GM23248 (cell line): ENCODE measurements at places on chromosomes 13 and 19.
A peak's percentile ranks its signal among the peaks of the same experiment; 100 is the strongest.

- no peak for DNase-seq
These were observed 28.1 kb upstream of the HMGB1 start for GRCh38 chr13:30493658-30494381.

GRCh38 chr13:21805733-21806132, 134.9 kb downstream of the FGF9 start:
- no peak for DNase-seq

- no peak for DNase-seq
These were observed 76.6 kb downstream of the SERP2 start for GRCh38 chr13:44449999-44450821.

GRCh38 chr19:33278023-33278402, 24.3 kb downstream of the CEBPA start:
- no peak for DNase-seq

DNA sequence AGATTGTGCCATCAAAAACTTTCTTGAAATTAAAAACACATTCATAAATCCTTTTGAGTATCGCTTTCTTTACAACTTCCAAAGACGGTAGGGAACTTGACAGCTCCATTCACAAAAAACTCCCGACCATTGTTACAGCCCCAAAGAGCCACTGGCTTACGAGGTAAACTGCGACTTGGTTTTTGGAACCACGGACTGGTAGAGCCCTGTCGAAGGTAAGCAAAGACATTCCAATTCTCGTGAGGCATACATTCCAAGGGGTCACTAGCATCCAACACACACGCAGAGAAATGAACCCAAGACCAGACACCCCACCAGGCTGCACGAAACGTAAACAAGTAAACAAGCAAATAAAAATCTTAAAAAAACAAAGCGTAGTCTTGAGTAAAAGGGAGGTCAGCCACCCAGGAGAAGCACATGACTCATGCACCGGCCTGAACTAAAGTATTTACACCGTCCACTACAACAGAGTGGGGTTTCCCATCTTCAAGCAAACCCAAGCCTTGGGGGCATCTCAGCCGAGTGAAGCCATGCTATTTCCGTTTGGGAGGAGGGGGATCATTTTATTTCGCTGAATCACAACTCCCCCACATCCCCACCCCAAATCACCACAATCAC, 1.4 kb downstream of the BRD4 start:
- DNase-seq, result peak; percentile 92

GRCh38 chr19:30227661-30228112, 144.5 kb upstream of the ZNF536 start:
- peak; percentile 90 for DNase-seq

DNA sequence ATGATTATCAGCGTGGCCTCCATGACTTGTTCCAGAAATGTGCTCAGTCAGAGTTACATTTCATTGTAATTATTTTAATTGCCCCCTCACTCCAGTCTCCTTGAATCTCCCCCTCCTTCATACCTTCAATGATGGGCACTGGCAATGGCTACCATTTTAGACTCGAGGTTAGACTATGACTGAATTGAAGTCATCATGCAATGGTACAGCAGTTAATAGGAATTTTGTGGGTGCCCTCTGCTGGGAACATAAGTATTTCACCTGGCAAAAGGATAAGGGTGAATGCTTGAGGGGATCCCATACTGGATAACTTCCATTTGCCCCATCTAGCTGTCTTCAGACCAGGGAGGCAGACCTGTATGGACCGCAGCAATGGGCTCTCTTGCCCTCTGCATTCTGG, 32.2 kb upstream of the USP12 start:
- DNase-seq, result peak; percentile 39

DNA sequence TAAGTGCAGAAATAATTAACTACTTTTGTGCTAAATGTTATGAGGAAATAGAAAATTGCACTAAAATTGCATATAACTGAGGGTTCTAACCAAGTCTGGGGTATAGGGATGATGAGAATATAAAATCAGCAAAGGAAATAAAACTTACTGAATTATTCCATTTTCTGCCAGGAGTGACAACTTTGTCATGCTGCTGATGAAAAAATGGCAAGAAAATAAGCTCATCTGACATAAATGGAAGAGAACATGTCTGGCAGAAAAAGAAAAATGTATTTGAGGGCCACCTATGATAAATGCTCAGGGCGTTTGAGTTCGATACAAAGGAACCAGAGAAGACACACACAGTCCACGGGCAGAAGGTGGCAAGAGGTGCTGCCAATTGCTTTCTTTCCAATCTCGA, 78.2 kb downstream of the LHFPL6 start:
- DNase-seq, result no peak

DNA sequence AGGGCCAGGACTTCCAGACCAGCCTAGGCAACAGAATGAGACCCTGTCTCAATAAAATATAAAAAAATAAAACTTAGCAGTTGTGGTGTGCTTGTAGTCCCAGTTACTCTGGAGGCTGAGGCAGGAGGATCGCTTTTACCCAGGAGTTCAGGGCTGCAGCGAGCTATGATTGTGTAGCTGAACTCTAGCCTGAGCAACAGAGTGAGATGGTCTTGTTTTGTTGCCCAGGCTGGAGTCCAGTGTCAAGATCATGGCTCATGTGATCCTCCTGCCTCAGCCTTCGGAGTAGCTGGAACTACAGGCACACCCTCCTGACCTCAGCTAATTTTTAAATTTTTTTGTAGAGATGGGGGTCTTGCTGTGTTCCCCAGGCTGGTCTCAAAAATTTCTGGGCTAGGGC, 4.3 kb upstream of the JUNB start:
- no peak for DNase-seq

DNA sequence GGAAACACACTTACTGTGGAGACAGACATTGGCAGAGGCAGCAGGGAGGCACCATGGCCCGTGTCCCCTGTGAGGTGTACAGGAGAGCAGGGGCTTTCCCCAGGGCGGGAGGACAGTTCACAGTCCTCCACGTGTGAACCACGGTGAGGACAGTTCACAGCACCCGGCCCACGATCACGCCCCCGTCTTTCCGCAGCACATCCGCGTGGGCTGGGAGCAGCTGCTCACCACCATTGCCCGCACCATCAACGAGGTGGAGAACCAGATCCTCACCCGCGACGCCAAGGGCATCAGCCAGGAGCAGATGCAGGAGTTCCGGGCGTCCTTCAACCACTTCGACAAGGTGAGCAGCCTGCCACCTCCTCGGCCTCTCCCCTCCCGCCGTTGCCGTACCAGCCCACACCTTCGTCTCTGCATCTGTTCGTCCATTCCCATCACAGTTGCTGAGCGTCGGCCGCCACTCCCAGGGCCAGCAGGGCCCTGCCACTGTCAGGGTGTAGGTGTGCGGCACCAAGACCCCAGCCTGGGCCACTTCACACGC, 17.4 kb downstream of the CAPN12 start:
- DNase-seq, result no peak

DNA sequence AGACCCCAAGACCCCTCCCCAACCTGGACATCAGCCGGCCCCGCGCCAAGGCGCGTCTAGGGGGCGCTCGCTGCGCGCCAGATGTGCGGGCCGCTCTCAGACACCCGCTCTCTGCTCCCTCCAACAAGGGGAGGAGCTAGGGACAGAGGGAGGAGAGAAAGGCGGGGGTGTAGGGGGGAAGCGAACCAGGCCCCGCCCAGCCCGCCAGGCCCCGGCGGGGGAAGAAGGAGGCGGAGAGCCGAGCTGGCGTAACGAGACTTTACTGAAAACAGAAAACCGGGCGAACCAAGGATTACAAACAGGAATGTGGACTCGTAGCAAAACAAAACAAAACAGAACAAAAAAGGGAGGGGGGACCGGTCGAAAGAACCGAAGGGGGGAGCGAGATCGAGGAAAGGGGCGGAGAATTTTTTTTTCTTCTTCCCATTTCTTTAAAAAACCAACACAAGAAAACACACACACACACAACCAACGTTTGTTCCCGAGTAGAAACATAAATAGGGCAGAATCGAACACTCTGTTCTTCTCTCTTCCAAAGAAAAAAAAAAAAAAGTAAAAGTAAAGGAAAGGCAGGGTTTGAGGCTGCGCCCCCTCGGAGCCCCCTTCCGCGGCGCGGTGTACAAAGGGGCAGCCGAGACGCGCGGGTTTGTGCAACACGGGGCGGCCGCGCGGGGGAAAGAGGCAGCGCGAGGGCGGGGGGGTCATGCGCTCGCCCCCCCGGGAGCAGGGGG, 1.7 kb downstream of the JUND start:
- DNase-seq, result peak; percentile 97

DNA sequence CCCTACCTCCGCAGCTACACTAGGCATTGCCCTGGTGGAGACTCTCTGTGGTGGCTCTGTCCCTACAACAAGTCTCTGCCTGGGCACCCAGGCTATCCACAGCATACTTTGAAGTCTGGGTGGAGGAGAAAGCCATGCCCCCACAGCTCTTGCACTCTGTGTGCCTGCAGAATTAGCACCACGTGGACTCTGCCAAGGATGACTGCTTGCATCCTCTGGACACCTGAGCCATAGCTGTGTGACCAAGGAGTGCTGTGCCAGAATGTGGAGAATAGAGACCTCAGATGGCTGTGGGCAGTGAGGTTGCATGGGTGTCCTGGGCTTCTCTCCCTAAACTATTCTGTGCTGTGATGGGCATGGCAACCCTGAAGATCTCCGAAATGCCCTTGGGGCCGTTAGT, 21.2 kb upstream of the MCF2L start:
- no peak for DNase-seq

DNA sequence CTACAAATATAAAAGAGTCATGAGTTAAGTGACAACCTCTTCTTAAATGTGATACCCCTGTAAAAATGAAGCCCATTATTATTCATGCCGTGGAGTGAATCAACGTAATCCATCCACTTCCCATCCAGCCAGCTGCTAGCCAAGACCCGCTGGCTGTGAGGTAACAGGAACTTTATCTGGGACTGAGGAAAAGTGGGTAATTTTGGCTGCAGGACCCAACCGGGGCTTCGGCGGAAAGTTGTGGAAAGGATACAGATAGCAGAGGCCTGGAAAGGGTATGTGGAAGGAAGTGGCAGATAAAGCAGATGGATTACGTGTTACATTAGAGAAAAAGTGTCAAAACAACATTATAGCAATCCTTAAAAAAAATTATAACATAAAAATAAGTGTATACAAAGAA, 48.3 kb downstream of the SLC7A1 start:
- DNase-seq, result no peak

DNA sequence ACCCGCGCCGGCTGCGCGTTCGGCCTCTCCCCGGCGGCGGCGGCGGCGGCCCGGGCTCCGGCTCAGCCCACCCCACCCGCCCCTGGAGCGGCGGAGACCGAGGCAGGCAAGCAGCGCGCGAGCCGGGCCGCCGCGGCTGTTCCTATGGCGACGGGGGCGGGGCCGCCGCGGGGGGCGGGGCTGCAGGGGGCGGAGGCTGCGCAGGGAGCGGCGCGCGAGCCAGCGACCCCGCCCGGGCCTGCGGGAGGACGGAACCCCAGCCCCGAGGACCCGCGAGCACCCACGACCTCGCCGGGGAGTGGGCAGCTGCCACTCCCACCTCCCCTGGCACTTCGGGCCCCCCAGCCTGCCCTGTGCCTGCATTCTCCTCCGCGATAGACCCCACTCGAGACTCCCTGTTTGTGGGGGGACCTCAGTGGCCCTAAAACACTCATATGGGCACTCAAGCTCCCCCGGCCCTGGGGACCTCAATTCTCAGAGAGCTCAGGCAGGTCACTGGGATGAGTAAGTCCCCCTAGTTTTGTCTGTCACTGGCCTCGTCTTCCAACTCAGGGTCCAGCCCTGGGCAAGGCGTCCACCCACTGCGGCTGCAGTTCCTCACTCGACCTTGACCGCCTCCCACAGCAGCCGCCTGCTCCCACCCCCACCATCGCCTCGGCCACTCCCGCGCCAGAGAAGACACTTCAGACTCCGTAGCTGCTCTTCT, at the start of gene CTXN1:
Gene CTXN1 (minus strand): TSS at position 115 of the 706 bp plus-strand sequence. CDS start 597 bp downstream, outside the sequence.
- peak; percentile 75 for DNase-seq

DNA sequence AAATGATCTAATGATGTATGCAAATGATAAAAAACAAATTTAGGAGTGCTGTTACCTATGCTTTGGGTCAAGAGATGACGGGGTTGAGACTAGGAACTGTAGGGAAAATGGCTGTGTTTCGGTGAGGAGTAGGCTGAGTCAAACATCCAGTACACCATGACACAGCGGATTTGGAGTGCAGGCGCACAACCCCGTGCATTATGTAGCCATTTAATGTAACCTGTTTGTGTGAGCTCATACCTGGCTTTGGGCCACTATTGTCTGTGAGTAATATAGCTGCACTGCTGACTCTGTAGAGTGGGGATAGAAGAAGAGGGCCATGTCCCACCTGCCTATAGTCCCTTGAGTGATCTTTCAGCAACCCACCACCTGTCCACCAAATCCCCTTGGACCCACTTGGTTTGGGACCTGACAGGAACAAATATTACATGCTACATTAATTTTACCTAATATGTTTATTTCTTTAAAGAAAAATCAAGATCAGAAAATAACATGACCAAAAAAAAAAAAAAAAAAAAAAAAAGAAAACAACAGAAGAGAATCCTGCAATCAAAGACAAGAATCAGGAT, 95.5 kb upstream of the KLHL1 start:
- DNase-seq, result no peak

DNA sequence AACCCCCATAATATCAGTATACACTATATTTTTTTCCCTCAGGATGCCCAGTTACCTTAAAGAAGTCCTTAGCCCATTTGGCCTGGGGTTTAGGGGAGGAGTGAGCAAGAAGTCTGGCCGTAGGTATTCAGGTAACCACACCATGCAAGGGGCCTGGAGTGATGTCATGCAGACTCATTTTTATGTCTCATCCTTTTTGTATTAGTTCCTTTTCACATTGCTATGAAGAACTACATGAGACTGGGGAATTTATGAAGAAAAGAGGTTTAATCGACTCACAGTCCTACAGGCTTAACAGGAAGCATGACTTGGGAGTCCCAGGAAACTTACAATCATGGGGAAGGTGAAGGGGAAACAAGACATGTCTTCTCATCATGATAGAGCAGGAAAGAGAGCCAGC, 12.2 kb downstream of the TPP2 start:
- DNase-seq, result no peak

DNA sequence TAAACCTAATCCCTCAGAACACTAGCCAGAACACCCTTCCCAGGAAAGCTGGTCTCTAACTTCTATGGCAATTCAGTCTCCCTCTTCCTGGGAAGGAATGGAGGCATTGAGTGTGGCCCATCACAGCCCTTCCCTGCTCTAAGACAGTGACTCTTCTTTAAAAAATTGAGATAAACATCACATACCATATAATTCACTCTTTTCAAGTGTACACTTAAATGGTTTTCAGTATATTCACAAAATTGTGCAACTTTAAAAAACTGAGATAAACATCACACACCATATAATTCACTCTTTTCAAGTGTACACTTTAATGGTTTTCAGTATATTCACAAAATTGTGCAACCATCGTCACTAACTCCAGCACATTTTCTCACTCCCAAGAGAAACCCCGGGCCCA, 116.5 kb downstream of the MIPEP start:
- DNase-seq, result no peak

- no peak for DNase-seq
These were observed 299.2 kb upstream of the DACH1 start for GRCh38 chr13:72166102-72166650.

GRCh38 chr19:33468361-33469170, 53.0 kb downstream of the PEPD start:
- no peak for DNase-seq

DNA sequence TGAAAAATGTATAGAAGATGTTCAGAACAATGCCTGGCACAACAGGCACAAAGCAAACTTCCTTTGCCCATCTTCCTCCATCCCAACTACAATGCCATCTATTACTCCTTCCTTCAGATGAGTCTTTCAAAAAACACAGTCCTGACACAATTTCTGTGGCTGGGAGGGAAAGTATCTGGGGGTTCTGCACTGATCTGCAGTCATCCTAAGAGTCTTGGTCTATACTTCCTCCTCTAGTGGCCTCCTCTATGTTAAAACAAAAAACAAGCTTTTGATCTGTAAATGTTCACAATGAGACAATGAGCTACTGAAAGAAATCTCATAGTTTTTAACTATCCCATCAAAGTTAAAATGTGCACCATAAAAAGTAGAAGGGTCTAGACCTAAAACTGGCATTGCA, 44.8 kb downstream of the USP12 start:
- no peak for DNase-seq
